ENCODE measurements at places on chromosomes 11 and 22. TPM values are rescaled to one million over a fixed set of nuclear protein-coding genes. Genes with fewer than 3 reads are reported as not detected.

NPAT gene
- total RNA-seq: 11.1 TPM

OR51F2 gene
- not detected for total RNA-seq

DDX25 gene
- total RNA-seq: not detected

OR56A1 gene
- not detected for total RNA-seq

TH gene
- total RNA-seq: not detected

TIMP3 gene
- total RNA-seq: 10.5 TPM

CDON gene
- 1.2 TPM for total RNA-seq

MMP12 gene
- 0.28 TPM for total RNA-seq

OR8D1 gene
- not detected for total RNA-seq

UBQLN3 gene
- not detected for total RNA-seq

APOBEC3A gene
- not detected for total RNA-seq

OR51Q1 gene
- not detected for total RNA-seq

FKBP2 gene
- total RNA-seq: 63.5 TPM

FIBIN gene
- total RNA-seq: not detected

ARHGAP1 gene
- 18.2 TPM for total RNA-seq

GLB1L2 gene
- 0.19 TPM for total RNA-seq

TLCD5 gene
- 4.9 TPM for total RNA-seq

NEFH gene
- 0.63 TPM for total RNA-seq

KDM4D gene
- 0.72 TPM for total RNA-seq

OR51E1 gene
- total RNA-seq: not detected

CNTF gene
- total RNA-seq: 1.5 TPM

All from endothelial cell of coronary artery (primary cell).